ENCODE measurements at places on chromosomes 2 and 18. TPM values are rescaled to one million over a fixed set of nuclear protein-coding genes. Genes with fewer than 3 reads are reported as not detected.

The CAPN14 gene
- 0.97 TPM for total RNA-seq

- peak overlapping the region; percentile 73 for H3K27ac ChIP-seq
- H3K36me3 ChIP-seq = no peaks in the 10 kb centered on the region
- H3K4me1 ChIP-seq = peaks cover 46% of the 10 kb centered on the region
- H3K27me3 ChIP-seq = no peaks in the 10 kb centered on the region
- H3K4me3 ChIP-seq = peak overlapping the region; percentile 21
Measured at GRCh38 chr2:64330281-64331113, 123.5 kb upstream of the LGALSL start.

DNA sequence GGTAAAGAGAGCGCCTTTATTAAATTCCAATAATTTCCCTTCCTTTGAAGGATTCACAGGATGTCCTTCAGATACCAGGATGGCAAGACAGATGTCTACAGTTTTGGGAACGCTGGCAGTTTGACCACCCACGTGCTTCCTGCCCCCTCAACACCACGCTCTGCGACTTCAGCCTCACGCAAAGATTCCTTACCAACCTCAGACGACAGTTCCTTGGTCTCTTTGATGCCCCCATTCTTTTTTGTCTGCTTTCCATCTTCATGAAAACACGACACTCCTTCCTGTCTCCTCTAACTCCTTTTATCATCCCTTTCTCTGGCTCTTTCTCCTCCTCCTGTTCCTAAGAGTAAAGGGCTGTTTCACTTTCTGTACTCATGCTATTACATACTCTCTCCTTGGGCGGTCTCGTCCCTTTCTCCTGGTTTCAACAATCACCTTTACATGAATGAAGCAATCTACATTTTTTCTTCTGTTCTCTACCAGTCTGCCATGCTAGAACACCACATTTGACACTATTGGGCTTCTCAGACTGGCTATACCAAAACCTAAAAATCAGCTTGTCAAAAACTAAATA lies 189.9 kb upstream of the PGAP1 start:
- H3K36me3 ChIP-seq = no peaks in the 10 kb centered on the region
- H3K27me3 ChIP-seq = no peaks in the 10 kb centered on the region
- DNase-seq = no peak
- no peak overlapping the region for H3K4me3 ChIP-seq
- H3K27ac ChIP-seq = no peak overlapping the region

GRCh38 chr2:98479371-98479770 lies 34.7 kb downstream of the INPP4A start:
- no peaks in the 10 kb centered on the region for H3K36me3 ChIP-seq
- peaks cover 21% of the 10 kb centered on the region for H3K4me1 ChIP-seq
- H3K27me3 ChIP-seq = no peaks in the 10 kb centered on the region

- H3K36me3 ChIP-seq = no peaks in the 10 kb centered on the region
- peaks cover 9% of the 10 kb centered on the region for H3K4me1 ChIP-seq
- H3K27ac ChIP-seq = peak overlapping the region; percentile 34
- H3K4me3 ChIP-seq = no peak overlapping the region
- DNase-seq = no peak
Measured at GRCh38 chr2:60717691-60718090, 38.4 kb upstream of the PAPOLG start.

The ACADL gene
- total RNA-seq = 4.0 TPM

GRCh38 chr2:229231328-229231868 lies 39.7 kb downstream of the PID1 start:
- DNase-seq = no peak
- H3K36me3 ChIP-seq = no peaks in the 10 kb centered on the region
- H3K27ac ChIP-seq = no peak overlapping the region
- H3K4me3 ChIP-seq = no peak overlapping the region

The RAB31 gene
- 10.8 TPM for total RNA-seq

The PROKR1 gene
- total RNA-seq = 0.24 TPM

The ZNF892 gene
- total RNA-seq = 3.2 TPM

The TMEM163 gene
- 0.23 TPM for total RNA-seq

The CRYGA gene
- not detected for total RNA-seq

DNA sequence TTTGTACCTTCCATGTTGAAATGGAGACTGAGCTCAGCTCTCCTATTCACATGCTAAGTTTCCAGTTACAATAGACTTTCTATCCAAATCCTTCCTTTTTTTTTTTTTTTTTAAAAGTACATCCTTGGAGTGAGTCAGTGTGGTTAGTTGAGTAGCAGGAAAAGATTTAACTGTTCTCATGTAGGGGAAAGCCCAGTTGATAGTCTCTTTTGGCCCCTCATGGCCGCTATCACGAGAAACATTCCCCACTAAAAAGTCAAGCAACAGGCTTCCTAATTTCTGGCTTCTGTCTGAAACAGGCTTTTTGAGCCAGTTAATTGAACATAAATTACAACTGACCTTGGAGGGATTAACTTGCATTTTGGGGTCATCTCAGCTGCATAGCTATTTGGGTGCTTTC lies 161.3 kb downstream of the MEIS1 start:
- no peaks in the 10 kb centered on the region for H3K27me3 ChIP-seq
- no peak for DNase-seq
- no peak overlapping the region for H3K27ac ChIP-seq

The TMEM200C gene
- total RNA-seq = 1.4 TPM

DNA sequence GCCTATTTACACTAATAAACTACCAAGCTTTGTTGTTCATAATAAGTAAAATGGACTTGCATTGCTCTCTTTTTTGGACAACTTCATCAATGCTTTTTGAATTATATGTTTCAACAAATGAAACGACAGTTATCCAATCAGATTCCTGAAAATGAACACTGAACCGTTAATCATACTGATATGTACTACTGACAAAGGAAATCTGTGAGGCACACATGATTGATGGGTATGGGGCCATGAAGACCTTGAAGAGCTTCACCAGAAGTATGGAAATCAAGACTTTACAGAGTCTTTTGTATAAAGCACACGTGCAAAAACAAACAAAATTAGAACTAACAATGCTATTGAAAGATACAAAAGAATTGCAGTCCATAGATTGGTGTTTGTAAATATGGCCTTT lies 51.2 kb downstream of the HNMT start:
- peaks cover 6% of the 10 kb centered on the region for H3K36me3 ChIP-seq
- H3K27me3 ChIP-seq = no peaks in the 10 kb centered on the region
- no peak overlapping the region for H3K27ac ChIP-seq
